ENCODE measurements at places on chromosomes 7 and 10.

GRCh38 chr10:63415640-63416244 is 50.0 kb downstream of the JMJD1C start:
- H3K4me3 ChIP-seq = no peak overlapping the region
- peaks cover 31% of the 10 kb centered on the region for H3K4me1 ChIP-seq
- H3K27ac ChIP-seq = peak overlapping the region; percentile 2
- H3K36me3 ChIP-seq = no peaks in the 10 kb centered on the region
- no peak for DNase-seq

DNA sequence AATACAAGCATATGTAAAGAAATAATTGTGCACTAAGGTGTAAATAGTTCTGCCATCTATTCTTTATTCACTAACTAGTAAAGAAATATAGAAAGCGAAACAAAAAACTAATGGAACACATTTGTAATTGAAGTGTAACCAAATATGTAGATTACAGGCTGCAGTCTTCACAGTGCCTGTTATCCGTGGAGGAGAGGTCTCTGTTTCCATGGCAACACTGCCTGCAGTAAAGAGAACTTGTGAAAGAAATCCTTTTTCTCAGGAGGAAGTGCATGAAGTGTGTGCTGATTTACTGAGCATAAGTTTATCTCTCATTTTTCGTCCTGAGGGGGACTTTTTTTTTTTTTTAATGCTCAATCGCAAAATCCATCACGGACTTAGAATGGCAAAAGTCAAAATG is 102.5 kb downstream of the APBB1IP start:
- no peak overlapping the region for H3K27ac ChIP-seq
- no peaks in the 10 kb centered on the region for H3K36me3 ChIP-seq
- H3K4me1 ChIP-seq = no peaks in the 10 kb centered on the region
- DNase-seq = peak; percentile 19

DNA sequence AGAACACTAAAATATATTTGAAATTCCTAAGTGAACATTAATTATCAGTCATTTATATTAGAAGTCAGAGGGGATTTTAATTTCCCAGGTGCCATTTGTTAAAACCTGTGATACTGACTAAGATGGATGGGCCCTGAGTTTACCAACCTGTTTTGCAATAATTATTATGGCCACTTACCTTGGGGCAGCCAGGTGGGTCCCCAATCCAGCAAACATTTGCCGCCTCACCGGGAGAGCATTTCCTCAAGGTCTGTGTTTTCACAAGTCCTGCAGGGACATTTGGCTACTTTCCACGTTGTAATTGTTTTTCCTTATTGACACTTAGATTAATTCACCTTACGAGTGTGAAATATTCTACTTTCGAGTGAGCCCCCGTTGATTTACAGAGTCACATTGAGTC is 251.2 kb upstream of the PPP2R2D start:
- H3K36me3 ChIP-seq = no peaks in the 10 kb centered on the region
- H3K27ac ChIP-seq = no peak overlapping the region
- no peak for DNase-seq
- no peak overlapping the region for H3K4me3 ChIP-seq
- no peaks in the 10 kb centered on the region for H3K4me1 ChIP-seq

GRCh38 chr7:131557652-131558385 is 1.4 kb upstream of the PODXL start:
- H3K36me3 ChIP-seq = no peaks in the 10 kb centered on the region
- peak; percentile 49 for DNase-seq
- H3K27ac ChIP-seq = no peak overlapping the region

GRCh38 chr7:108226816-108227299 is 96.7 kb upstream of the LAMB4 start:
- H3K27me3 ChIP-seq = no peaks in the 10 kb centered on the region
- H3K36me3 ChIP-seq = no peaks in the 10 kb centered on the region
- H3K27ac ChIP-seq = no peak overlapping the region
- H3K4me3 ChIP-seq = no peak overlapping the region
- DNase-seq = no peak

DNA sequence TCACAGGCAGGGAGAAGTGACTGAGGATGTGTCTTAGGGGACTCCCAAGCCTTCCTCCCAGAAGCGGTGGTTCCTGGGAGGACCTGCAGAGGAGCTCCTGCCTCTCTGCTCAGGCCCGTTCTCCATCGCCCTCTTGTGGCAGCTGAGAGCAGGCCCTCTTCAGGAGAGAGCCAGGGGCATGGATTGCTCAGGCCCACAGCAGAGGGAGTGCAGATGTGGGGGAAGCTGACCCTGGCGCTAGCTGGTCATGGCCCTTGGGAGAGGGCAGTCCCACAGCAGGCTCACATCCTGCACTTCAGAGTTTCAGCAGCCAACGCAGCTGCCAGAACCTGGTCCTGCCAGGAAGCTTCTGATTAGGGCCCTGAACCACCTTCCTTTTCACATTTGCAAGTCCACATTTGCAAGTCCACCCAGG is 94.8 kb upstream of the TARP start:
- peak; percentile 76 for DNase-seq
- no peaks in the 10 kb centered on the region for H3K27me3 ChIP-seq
- no peak overlapping the region for H3K4me3 ChIP-seq

Data from cardiac muscle cell (in vitro differentiated cells and primary cell).